Thoracic aorta (tissue), 2 donors: ENCODE measurements at places on chromosomes 7 and 10. TPM values are rescaled to one million over a fixed set of nuclear protein-coding genes. Genes with fewer than 3 reads are reported as not detected.

The STEAP4 gene
- total RNA-seq, result 127 TPM

The MYL10 gene
- total RNA-seq, result not detected

The GRM3 gene
- not detected for total RNA-seq

The HERPUD2 gene
- 24.3 TPM for total RNA-seq

The SHH gene
- total RNA-seq, result not detected

The OIT3 gene
- not detected for total RNA-seq
